Cardiac muscle cell (in vitro differentiated cells and primary cell): ENCODE measurements at places on chromosomes 16 and 17.
A peak's percentile ranks its signal among the peaks of the same experiment; 100 is the strongest.

GRCh38 chr16:3920206-3920605 is 39.7 kb upstream of the CREBBP start:
- H3K27me3 ChIP-seq, result no peaks in the 10 kb centered on the region
- no peak overlapping the region for H3K4me3 ChIP-seq
- H3K27ac ChIP-seq, result no peak overlapping the region

GRCh38 chr16:8712589-8713361 is 38.4 kb downstream of the ABAT start:
- no peak overlapping the region for H3K4me3 ChIP-seq
- DNase-seq, result no peak
- H3K27ac ChIP-seq, result no peak overlapping the region
- H3K27me3 ChIP-seq, result no peaks in the 10 kb centered on the region
- peaks cover 20% of the 10 kb centered on the region for H3K4me1 ChIP-seq

DNA sequence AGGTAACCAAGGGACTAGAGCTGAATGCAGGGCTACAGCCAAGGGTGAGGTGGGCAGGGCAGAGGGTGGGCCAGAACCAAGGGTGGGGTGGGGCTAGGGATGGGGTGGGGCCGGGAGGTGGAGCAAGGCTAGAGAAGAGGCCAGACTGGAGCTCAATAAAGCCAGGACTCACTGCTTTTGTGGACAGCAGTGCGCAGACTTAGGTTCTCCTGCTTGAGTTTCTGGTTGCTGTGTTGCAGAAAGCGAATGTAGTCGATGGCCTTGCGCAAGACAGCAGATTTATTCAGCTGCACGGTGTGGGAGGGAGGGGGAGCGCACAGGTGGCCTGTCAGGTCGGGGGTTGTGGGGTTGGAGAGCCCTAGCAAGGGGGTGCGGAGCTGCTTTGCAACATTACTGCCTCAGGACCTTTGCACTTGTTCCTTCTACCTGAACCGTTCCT is 18.7 kb downstream of the SREBF1 start:
- DNase-seq, result peak; percentile 60
- H3K27me3 ChIP-seq, result no peaks in the 10 kb centered on the region
- no peak overlapping the region for H3K4me3 ChIP-seq
- peaks cover 21% of the 10 kb centered on the region for H3K4me1 ChIP-seq

- DNase-seq, result no peak
- no peaks in the 10 kb centered on the region for H3K27me3 ChIP-seq
- no peak overlapping the region for H3K4me3 ChIP-seq
Measured at GRCh38 chr17:13036751-13037150, 18.9 kb upstream of the ELAC2 start.

DNA sequence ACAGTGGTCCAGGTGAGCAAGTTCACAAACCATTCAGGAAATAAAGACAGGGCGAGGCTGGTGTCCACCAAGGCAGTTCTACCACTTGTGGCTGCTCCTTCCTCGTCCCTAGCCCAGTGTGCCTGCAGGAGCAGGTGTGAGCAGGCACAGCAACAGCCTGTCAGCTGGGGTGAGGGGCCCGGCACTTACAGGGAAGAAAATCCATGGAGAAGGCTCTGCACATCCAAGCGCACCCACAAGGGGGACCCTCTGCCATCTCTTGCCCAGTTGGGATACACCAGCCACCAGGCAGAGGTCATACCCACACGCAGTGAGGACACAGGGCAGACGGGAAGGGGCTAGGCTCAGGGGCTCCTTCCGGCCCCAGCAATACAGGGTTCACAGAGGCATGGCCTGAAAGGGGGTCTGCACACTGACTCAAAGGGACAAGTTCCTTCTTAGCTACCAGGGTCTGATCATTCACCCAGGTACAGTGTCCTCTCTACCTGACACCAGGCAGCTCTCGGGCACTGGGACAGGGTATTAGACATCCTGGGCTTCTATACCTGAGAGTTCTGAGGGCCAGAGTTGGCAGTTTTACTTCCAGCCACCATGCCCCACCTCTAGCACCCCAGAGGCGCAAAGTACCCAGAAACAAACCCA is 27.0 kb downstream of the CDIP1 start:
- peaks cover 20% of the 10 kb centered on the region for H3K36me3 ChIP-seq
- no peaks in the 10 kb centered on the region for H3K27me3 ChIP-seq
- no peaks in the 10 kb centered on the region for H3K4me1 ChIP-seq
- DNase-seq, result peak; percentile 89

DNA sequence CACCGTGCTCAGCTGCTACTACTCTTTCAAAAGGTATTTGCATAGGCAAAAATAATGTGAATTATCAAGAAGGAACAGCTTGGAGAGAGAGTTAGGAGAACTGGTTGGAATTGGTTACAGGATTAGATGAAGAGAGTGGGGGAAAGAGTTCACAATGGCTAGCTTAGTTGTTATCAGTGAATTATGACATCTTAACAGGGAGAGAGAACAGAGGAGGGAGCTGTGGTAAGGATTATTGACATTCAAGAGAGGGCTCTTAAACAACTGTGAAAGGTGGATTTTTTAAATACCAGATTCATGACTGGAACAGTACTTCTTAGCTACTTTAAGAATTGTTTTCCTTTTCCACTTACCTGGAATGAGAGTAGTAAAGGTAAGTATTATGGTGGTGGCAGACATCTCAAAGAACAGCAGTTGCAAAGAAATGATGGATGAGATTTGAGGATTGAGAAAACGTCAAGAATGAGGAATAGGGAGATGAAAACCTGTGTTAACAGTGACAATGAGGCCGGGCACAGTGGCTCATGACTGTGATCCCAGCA is 43.9 kb upstream of the SLC5A11 start:
- peak overlapping the region; percentile 77 for H3K27ac ChIP-seq
- H3K27me3 ChIP-seq, result no peaks in the 10 kb centered on the region
- H3K4me1 ChIP-seq, result peaks cover 9% of the 10 kb centered on the region
- no peak overlapping the region for H3K4me3 ChIP-seq

GRCh38 chr16:85176541-85177447 is 64.5 kb upstream of the CIBAR2 start:
- H3K4me3 ChIP-seq, result no peak overlapping the region
- H3K27me3 ChIP-seq, result no peaks in the 10 kb centered on the region
- H3K27ac ChIP-seq, result no peak overlapping the region

- peaks cover 12% of the 10 kb centered on the region for H3K36me3 ChIP-seq
- H3K4me1 ChIP-seq, result no peaks in the 10 kb centered on the region
- DNase-seq, result peak; percentile 71
- H3K4me3 ChIP-seq, result peak overlapping the region; percentile 58
Measured at GRCh38 chr17:28901866-28902818, 737 bp downstream of the DHRS13 start.

- no peak overlapping the region for H3K27ac ChIP-seq
- H3K4me3 ChIP-seq, result no peak overlapping the region
- peaks cover 13% of the 10 kb centered on the region for H3K36me3 ChIP-seq
Measured at GRCh38 chr17:50181591-50182560, 16.1 kb downstream of the SGCA start.

DNA sequence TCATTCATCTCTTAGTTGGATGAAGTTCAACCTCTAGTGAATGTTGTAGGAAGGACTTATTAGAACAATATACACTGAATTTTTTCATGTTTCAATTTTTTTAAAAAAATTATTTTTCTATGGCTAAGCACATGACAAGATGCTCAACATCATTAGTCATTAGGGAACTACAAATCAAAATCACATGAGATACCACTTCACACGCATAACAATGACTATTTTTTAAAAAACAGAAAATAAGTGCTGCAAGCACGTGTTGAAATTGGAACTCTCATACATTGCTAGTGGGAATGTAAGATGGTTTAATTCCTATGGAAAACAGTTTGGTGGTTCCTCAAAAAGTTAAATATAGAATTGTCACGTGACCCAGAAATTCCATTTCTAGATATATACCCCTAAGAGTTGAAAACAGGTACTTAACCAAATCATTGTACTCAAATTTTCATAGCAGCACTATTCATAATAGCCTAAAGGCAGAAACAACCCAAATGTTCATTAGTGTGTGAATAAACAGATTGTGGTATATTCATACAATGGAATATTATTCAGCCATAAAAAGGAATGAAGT is 85.2 kb upstream of the AKTIP start:
- no peak overlapping the region for H3K27ac ChIP-seq
- no peaks in the 10 kb centered on the region for H3K4me1 ChIP-seq
- no peak overlapping the region for H3K4me3 ChIP-seq
- H3K27me3 ChIP-seq, result no peaks in the 10 kb centered on the region

DNA sequence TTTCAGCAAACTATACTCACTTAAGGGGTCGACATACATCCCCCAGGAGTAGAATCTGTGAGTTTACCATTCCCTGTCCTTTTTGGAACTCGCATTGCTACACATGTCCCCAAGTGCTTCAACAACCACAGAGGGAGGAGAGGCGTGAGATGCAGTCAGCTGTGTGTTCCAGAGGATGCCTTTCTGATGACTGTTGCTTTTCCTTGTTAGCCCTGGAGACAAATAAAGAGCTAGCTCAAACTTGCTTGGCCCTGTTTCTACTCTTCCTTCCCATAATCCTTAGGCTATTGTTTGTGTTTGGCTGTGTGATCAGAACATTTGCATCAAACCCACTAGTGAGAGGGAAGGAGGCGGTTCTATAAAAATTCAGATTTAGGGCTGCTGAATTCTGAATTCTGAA is 264.0 kb downstream of the ENGASE start:
- no peaks in the 10 kb centered on the region for H3K4me1 ChIP-seq
- H3K36me3 ChIP-seq, result no peaks in the 10 kb centered on the region
- no peak overlapping the region for H3K4me3 ChIP-seq
- no peak overlapping the region for H3K27ac ChIP-seq
- H3K27me3 ChIP-seq, result no peaks in the 10 kb centered on the region

GRCh38 chr17:27283751-27284150 is 10.2 kb upstream of the WSB1 start:
- no peak overlapping the region for H3K4me3 ChIP-seq
- H3K36me3 ChIP-seq, result no peaks in the 10 kb centered on the region
- DNase-seq, result no peak
- no peaks in the 10 kb centered on the region for H3K27me3 ChIP-seq

DNA sequence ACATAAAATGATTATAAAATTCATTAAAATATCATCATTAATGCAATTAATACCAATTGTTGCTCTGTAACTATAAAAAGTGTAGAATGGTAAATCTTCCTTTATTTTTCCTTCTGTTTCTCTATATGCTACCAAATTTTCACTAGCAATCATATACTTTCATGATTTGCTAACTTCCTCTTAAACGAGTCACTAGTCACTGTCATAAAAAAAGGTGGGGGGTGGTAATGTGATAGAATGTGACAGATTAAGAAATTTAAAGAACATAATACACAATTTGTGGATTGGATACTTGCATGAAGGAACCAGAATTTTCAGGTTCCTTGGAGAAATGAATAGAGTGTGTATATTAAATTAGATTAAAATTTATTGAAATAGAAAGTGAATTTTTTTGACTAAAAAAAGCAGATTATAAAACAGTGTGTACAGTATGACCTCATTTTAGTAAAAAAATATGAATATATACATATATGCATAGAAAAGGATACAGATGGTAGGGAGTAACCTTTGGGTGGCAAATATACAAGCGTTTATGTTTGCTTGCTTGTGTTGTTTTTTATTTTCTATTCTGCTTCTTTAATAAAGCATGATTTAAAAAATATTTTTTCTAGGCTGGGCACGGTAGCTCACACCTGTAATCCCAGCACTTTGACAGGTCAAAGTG is 56.7 kb upstream of the C17orf78 start:
- H3K4me1 ChIP-seq, result no peaks in the 10 kb centered on the region
- H3K4me3 ChIP-seq, result no peak overlapping the region
- H3K36me3 ChIP-seq, result no peaks in the 10 kb centered on the region
- no peak for DNase-seq
